ENCODE measurements at places on chromosomes 5 and 9. TPM values are rescaled to one million over a fixed set of nuclear protein-coding genes. Genes with fewer than 3 reads are reported as not detected.

GRCh38 chr5:16628376-16628775, 11.6 kb upstream of the RETREG1 start:
- no peak for DNase-seq

- no peak for DNase-seq
Observed at GRCh38 chr9:106307670-106308069, 555.3 kb upstream of the ZNF462 start.

GRCh38 chr5:77282337-77283027, 72.0 kb downstream of the PDE8B start:
- DNase-seq: no peak

DNA sequence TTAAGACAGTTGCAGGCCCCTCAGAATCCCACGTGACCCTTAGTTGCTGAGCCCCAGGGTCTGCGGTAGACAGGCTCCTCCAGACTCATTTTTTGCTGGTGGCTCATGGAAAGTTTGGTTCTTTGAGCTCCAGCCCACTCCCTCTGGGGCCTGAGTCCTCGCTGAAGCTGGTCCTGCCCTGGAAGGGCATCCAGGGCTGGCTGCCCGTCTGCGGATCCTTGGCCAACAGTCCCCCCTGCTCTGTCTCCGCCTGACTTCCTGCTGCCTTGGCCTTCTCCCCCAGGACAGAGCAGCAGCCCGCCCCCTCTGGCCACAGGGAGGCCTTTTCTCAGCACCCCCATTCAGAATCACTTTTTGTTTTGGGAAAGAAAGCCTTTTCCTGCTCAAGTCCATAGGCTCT, 24.4 kb downstream of the SLC6A7 start:
- no peak for DNase-seq

GRCh38 chr9:79447762-79448161, 124.0 kb upstream of the TLE4 start:
- no peak for DNase-seq

DNA sequence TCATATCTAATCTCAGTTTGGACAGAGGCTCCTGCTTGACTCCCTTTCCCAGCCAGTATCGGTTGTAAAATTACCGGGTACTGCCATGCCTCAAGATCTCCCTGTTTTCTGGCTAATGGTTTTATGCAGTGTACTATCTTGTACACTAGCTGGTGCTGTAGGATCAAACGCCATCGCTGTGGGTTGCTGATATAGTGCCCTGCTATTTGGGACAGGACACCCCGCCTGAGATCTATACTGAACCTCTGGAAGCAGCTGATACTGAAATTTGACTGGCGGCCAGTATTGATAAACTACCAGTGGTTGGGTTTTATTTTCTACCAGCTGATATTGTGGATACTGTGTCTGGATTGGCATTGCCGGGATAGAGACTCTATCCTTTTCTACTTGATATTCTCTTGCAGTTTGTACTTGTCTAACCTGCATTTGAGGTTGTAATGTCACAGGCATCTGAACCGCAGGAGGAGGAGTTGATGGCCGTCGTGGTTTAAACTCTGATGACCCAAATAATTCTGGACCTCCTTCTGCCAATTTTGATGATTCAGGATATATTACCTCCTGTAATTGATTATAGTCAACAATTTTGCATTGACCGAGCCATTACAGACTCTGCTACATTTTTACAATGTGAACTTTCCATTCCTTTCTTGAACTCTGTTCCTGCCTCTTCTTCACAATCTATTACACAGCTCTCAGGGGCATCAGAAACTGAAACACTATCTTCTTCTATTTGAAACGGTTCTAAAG, 112.5 kb upstream of the LARP1 start:
- no peak for DNase-seq

DNA sequence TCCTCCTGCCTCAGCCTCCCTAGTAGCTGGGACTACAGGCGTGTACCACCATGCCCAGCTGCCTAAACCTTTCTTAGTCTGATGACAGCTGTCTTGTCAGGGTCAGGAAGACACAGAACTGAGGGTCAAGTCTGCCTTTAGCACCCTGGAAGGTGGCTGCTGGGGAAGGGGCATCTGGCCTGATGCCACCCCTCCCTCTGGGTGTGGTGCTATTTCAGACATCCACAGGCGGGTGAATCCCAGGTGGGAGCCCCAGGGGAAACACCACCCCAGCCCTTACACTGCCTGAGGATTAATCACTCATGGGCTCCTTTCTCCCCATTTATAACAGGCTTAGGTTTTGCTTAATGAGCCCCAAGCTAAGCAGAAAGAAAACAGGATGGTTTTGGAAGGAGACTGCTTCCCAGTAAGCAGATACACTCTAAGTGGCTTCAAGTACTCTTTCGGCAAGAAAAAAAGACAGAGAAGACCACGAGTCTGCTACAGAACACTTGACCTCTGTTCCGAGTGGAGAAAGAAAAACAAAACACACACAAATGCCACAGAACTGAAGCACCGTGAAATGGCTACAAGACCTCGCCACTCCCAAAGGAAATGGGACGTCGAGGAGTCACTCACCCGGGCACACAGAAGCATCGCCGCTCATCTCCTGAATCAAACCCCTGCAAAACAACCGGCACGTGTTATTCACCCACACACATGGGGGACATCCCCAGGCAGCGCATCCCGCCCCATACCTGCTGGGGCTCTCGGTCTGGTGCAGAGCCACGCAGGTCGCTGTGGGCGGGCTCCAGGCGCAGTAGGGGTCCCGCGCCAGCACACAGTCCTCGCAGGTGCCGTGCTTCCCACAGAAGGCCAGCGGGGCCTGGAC, 62.4 kb downstream of the SECISBP2 start:
- DNase-seq: no peak

DNA sequence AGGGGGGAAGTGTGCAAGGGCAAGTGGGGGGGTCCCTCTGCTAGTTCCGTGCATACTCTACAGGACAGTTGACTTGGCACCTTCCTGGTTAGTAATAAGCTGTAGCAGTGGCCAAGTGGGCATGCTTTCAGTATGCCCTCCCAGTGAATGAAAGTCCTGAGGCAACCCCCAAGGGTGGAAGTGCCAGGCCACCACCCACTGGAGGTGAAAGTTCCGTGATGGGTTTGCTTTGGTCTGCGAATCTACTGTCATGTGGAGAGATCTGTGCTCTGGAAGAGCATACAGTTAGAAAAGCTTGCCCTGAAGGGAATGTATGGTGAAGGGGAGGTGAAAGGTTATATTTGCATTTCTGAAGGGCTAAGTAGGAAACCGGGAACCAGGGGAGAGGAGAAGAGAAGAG, 10.3 kb downstream of the FXN start:
- no peak for DNase-seq

DNA sequence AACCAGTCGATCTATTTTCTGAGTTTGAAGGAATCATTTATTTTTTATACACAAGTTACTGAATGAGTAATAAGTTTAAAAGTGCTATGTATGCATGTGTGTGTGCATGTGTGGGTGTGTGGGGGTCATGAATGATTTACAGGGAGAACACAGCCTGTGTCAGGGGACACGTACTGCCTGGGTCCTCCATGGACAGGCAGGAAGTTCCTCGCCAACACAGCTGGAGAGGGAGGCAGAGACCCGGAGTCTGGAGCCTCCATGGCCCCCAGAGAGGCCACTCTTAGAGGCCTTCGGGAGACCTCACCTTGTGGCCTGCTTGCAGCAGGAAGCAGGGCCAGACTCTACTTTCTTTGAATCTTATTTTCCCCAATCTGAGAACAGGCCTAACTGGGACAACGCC, 144.7 kb downstream of the GABBR2 start:
- no peak for DNase-seq

- DNase-seq: no peak
Observed at GRCh38 chr9:95004411-95005277, 278.1 kb downstream of the AOPEP start.

The ANKRD31 gene
- 0.19 TPM for total RNA-seq

The FRMPD1 gene
- total RNA-seq: 15.7 TPM

The RAI14 gene
- 40.4 TPM for total RNA-seq

The MYMK gene
- not detected for total RNA-seq

The ZNF618 gene
- 4.1 TPM for total RNA-seq

The GFI1B gene
- not detected for total RNA-seq

The OR1N1 gene
- total RNA-seq: not detected

The EDIL3 gene
- total RNA-seq: 21.5 TPM
